ENCODE measurements at places on chromosomes 2 and 18. TPM values are rescaled to one million over a fixed set of nuclear protein-coding genes. Genes with fewer than 3 reads are reported as not detected.

The BZW1 gene
- 309 TPM for total RNA-seq

The DNAJC5G gene
- not detected for total RNA-seq

The TMBIM1 gene
- total RNA-seq = 168 TPM

The SERPINE2 gene
- total RNA-seq = 44.6 TPM

The C1QL2 gene
- total RNA-seq = 0.66 TPM

The TMEM200C gene
- 0.16 TPM for total RNA-seq

The ARHGEF33 gene
- 2.2 TPM for total RNA-seq

The IGFBP5 gene
- 161 TPM for total RNA-seq

The EFR3B gene
- total RNA-seq = 0.73 TPM

The SKOR2 gene
- total RNA-seq = not detected

The GCKR gene
- not detected for total RNA-seq

The DCTN1 gene
- 92.2 TPM for total RNA-seq

The FIGN gene
- 5.0 TPM for total RNA-seq

The INO80D gene
- total RNA-seq = 29.9 TPM

The FOXI3 gene
- total RNA-seq = not detected

The CCDC121 gene
- 8.9 TPM for total RNA-seq

The CDK15 gene
- 0.33 TPM for total RNA-seq

The EMX1 gene
- not detected for total RNA-seq

The COL3A1 gene
- total RNA-seq = 98.6 TPM

The TXNDC2 gene
- 0.16 TPM for total RNA-seq

The C2orf72 gene
- 0.16 TPM for total RNA-seq

The ESPNL gene
- 0.15 TPM for total RNA-seq

The CCL20 gene
- total RNA-seq = not detected

The KCMF1 gene
- total RNA-seq = 49.3 TPM

The SUPT7L gene
- total RNA-seq = 25.9 TPM

The FBXO15 gene
- 0.64 TPM for total RNA-seq

The FHL2 gene
- 20.0 TPM for total RNA-seq

The CAPN10 gene
- total RNA-seq = 17.0 TPM

The ABCG8 gene
- not detected for total RNA-seq

The RGPD4 gene
- total RNA-seq = not detected

The NT5C1B gene
- not detected for total RNA-seq

The LYG1 gene
- 2.2 TPM for total RNA-seq

The SERPINB12 gene
- not detected for total RNA-seq

The CLIP4 gene
- 67.2 TPM for total RNA-seq

The GPR17 gene
- not detected for total RNA-seq

The CRYGD gene
- not detected for total RNA-seq

The MYCN gene
- total RNA-seq = 0.59 TPM

The C2orf80 gene
- total RNA-seq = not detected

The UGT1A10 gene
- total RNA-seq = not detected

The PPP1R1C gene
- 0.59 TPM for total RNA-seq

The CYS1 gene
- total RNA-seq = 1.3 TPM
